ENCODE measurements at places on chromosomes 3 and 15. TPM values are rescaled to one million over a fixed set of nuclear protein-coding genes. Genes with fewer than 3 reads are reported as not detected.

The LTK gene
- total RNA-seq: 0.14 TPM

The LDHAL6B gene
- total RNA-seq: not detected

The GP9 gene
- not detected for total RNA-seq

The CCDC54 gene
- total RNA-seq: not detected

GRCh38 chr15:48451241-48451640 lies 120.0 kb downstream of the DUT start:
- DNase-seq: no peak

GRCh38 chr3:194554473-194555123 lies 67.8 kb upstream of the ATP13A3 start:
- DNase-seq: no peak

GRCh38 chr3:45218578-45219390 lies 7.3 kb downstream of the TMEM158 start:
- DNase-seq: no peak

GRCh38 chr3:185724761-185725160 lies 100.1 kb downstream of the IGF2BP2 start:
- peak; percentile 52 for DNase-seq

DNA sequence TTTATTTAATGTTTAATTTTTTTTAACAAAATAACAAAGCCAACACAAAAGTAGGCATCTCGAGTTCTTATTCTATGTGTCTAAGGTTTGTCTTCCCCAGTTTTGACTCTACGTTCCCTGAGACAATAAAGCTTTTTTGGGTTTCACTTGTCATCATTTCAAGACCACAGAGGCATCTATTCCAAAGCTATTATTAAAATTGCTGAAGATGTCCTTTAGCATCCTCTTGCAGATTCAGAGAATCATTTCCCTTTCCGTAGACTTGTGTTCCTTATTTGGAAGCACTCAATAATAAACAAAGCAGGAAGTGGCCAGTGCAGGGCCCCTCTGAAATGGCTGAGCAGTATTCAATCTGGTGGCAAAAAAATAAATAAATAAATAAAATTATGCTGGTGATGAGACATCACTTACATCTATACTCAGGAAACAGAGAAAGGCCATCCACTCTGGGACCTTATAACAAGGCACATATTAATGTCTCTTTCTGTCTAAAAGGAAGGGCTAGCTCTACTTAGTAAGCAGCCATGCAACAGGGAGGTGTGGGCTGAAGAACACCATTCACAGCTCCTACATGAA lies 362.3 kb downstream of the WDR72 start:
- no peak for DNase-seq

- no peak for DNase-seq
Measured at GRCh38 chr3:97863031-97863430, 41.2 kb downstream of the CRYBG3 start.

DNA sequence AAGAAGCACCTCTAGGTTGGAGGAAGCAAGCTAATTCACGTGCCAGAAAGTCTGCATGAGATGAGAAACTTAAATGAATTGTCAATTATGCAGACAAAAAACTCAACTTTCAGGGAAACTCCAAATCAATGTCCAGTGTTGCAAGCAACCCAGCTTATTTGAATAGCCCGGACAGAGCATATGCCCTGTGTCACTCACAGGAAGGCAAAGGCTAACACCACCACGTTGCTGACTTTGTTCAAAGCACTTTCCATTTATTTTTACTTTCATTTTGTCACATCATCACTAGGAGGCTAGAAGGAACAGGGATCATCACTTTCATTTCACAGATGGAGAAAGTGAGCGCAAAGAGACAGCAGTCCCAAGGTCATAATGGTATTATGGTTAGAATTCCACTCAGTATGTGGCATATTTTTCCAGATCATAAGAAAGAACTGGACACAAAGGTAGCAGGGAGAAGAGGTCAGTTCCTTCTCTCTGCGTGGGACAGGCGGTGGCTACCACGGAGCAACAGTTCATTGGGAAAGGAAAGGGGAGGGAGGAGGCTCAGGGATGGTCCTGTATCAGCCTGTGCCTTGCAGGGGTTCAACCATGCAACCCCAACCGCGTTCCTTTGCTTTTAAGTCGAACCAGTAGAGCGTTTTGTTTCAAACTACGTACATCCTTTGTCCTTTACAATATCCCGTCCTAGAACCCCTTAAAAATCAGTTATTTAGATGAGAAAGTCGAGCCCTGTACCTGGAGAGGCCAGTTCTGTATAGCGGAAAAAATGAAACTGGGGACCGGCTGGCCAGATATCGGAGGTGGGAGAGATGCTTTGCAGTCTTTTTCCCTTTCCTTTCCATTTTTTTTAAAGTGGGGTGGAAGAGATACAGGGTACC lies 1.1 kb downstream of the HEG1 start:
- peak; percentile 52 for DNase-seq

- no peak for DNase-seq
Measured at GRCh38 chr3:131705099-131705498, 202.3 kb upstream of the MRPL3 start.

- no peak for DNase-seq
Measured at GRCh38 chr3:94822298-94822697, 759.4 kb downstream of the NSUN3 start.

GRCh38 chr3:12638105-12638504 lies 25.8 kb downstream of the RAF1 start:
- DNase-seq: no peak

DNA sequence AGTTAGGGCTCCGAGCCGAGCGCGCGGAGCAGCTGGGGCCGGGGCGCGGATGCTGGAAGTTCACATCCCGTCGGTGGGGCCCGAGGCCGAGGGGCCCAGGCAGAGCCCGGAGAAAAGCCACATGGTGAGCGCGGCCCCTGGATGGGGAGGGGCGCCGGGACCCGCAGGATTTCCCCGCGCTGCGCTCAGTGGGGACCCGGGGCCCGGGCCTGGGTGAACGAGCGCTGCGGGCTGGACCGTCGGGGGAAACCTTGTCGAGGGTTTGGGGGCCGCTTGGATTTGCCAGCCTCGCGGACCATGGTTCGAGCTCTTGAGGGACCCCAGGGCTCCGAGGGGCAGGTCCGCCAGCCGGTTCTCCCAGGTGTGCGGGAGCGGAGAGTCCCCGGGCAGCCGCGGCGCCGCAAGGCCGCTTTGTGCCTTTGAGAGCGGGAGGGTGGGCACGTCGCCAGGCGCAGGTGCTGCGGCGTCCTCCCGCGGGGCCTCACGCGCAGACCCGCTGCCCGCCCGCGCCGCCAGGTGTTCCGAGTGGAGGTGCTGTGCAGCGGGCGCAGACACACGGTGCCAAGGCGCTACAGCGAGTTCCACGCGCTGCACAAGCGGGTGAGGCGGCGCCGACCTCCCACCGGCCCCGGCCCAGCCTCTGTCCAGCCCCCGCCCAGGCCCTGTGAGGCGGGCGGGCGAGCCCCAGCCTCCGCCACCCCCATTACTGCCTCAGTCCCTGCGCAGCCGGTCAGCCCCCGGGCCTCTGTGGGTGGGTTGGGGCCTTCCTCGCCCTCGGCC lies at the start of gene SNX22:
SNX22 (plus strand) TSS at position 5 of the 780 bp plus-strand sequence; CDS start at position 50, 45 bp downstream.
- peak; percentile 51 for DNase-seq

DNA sequence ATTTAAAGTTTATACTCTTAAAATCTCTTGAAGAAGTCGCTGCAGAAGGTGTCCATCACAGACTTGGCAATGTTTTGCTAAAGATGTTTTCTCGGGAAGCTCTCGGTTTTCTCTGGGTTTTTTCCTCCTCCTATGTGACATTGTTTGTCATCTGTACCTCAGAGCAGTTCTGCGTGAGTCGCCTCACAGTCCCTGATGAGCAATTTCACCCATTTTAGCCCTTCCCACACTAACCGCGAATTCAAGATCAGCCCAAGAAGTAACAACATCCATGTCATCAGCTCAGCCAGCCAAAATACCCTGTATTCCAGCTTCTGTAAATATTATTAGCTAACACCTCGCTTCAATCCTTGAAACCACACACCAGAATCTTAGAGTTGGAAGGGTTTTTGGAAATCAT lies 224.3 kb upstream of the SETMAR start:
- DNase-seq: no peak

DNA sequence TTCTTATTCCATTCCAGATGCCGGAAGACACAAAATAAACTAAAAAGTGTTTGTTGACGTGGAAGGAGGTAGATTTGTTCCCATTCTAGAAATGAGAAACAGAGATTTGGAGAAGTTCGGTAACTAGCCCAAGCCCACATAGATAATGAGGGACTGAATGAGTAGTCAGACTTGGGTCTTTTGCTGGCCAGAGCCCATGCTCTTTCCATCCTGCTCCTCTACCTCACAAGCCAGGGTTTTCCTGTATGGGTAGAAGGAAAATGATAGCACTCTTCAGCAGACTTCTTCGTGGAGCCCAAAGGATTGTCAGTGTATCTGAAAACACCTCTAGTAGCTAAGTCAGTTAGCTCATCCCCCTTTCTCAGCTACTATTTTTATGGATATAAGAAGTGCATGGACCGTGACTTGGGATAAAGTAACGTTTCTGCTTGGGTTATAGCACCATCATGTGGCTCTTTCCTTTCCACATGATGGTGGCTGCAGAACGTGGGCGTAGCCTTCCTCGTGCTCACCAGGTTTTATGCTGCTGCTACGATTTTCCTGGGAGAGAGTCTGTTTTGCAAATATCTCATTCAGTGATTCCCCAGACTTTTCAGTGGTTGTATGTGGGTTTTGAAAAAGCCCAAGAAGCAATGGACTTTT lies 84.6 kb downstream of the DGKG start:
- peak; percentile 79 for DNase-seq

DNA sequence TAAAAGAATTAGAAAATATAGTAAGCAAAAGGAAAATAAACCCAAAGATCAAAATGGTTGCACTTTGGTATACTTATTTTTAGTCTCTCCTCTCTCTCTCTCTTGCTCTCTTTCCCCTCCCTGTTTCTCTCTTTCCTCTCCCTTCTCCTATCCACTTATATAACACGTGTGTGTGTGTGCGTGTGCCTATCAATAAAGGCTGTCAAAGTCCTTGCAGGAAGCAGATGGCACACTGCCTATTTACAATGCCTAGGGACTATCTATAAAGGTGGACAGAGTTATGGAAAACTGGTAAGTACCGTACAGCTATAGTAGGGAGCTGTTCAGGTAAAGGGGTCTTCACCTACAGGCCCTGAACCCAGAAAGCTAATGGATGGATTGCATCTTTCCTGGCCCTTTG lies 161.6 kb downstream of the SQOR start:
- DNase-seq: no peak

- no peak for DNase-seq
Measured at GRCh38 chr15:87263871-87264270, 992.7 kb downstream of the NTRK3 start.

DNA sequence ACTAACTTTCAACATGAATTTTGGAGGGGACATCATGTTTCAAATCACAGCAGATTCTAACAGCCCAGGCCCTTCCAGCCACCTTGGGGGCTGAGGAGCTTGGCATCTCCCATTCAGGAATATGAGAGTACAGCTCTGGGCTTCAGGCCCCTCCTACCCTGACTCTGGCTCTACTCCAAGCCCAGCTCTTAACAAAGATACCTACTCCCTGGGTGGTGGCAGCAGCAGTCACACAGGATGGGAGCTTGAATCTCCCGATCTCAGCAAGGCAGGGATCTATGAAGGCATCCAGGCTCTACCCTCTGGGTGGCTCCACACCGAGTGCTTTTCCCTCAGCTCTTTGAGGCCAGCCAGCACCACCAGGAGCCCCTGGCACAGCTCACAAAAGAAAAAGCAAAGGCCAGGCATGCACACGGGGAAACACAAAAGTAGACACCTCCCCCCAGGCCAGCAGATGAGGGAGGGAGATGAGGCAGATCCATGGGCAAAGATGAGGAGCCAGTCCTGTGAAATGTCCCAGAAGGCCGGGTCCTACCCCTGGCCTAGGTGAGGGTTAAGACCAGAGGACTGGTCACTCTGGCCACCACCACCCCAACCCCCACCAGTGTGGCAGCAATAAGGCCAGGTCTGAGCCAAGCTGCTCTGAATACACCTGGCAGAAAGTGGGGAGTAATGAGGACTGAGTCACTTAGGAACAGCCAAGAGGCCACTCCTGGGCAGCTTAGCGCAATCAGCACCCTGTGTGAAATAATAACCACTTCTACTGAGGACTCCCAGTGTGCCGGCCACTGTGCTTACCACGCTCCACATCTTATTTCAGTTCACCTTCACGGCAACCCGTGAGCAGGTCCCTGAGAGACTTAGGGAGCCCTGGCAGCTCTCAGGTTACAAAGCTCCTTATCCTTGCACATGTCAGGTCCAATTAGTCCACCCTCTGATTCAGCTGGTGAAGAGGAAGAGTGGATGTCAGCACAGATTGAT lies 24.3 kb downstream of the PLA2G4F start:
- no peak for DNase-seq

- DNase-seq: peak; percentile 91
Measured at GRCh38 chr3:127458696-127459604, 131.6 kb downstream of the TPRA1 start.

DNA sequence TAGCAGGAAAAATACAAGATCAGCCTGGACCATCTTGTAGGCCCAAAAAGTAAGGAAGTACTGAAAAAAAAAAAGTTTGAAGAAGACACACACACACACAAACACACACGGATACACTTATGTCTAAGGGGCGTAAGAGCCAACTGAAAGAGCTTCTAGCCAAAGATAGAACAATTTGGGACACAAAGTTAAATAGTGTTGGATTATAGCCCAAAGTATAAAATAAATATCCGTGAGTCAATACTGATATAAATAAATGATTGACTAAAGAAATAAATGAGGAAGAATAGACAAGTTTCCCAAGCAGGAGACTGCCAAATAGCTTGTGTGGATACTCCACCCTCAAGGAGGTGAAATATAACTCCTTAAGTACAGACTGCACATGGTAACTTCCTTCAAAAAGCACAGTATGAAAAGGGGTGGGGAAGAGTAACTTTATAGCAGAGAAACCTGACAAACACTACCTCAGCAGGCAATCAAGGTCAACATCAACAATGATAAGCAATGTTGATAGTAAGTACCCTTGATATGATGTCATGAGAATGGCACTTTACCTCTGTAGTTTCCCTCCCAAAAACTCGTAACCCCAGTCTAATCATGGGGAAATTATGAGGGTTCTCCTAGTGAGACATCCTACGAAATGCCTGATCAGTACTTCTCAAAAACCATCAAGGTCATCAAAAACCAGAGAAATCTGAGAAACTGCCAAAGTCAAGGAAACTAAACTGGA lies 187.3 kb upstream of the ATP11B start:
- DNase-seq: no peak

DNA sequence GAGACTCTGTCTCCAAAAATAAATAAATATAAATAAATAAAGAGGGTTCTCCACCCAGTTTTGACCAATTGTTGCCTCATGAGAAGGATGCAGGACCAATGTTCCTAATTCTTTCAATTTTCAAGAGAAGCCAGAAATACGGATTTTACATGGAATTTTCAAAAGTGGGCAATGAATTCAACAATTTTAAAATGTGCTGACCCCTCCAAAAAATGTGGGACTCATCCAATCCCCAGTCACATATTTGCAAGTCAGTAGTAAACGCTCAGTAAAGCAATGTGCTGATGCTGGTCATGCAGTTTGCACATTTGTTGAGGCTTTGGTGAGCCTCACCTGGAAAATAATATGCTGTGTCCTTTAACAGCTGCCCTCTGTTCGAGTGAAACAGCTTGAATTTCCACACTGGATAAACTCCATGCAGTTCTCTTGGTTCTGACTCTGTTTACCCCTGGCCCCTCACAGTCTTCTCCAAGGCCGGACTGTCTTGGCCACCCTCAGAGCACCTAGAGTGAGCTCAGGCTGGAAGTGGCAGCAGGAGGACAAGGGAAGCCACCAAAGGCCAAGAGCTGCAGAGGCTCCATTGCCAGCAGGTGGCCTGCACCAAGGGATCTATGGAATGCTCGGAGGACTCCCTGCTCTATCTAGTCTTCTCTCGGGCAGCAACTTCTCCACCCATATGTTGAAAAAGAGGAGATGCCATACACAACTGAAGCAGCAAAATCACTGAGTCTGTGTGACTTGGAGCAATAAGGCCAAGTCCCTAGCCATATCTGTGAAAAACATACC lies 246.8 kb downstream of the UACA start:
- DNase-seq: no peak

- no peak for DNase-seq
Measured at GRCh38 chr15:51111061-51111460, 16.4 kb upstream of the TNFAIP8L3 start.
